ENCODE measurements at places on chromosomes 13 and 19. TPM values are rescaled to one million over a fixed set of nuclear protein-coding genes. Genes with fewer than 3 reads are reported as not detected.

DNA sequence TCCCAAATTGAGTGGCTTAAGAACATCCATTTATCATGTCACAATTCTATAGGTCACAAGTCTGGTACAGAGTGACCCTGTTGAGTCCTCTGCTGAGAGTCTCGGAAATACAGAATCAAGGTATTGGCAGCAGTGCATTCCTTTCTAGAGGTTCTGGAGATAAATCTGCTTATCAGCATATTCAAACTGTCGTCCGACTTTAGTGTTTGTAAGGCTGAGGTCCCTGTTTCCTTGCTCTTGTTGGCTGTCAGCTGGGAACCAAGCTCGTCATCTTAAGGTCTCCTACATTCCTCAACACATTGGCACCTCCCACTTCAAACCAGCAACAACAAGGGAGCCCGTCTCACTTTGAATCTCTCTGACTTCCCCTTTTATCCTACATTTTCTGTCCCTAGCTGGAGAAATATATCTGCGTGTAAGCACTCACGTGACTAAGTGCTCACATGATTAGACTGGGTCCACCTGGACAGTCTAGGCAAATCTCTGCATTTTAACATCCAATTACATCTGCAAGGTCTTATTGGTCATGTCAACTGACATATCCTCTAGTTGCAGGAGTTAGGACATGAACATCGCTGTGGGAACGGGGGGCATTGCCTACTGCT is 886.8 kb downstream of the PCDH9 start:
- DNase-seq, result no peak

GRCh38 chr19:53792721-53793433 is 31.2 kb downstream of the NLRP12 start:
- DNase-seq, result peak; percentile 85

GRCh38 chr13:44834404-44834803 is 154.9 kb downstream of the NUFIP1 start:
- no peak for DNase-seq

DNA sequence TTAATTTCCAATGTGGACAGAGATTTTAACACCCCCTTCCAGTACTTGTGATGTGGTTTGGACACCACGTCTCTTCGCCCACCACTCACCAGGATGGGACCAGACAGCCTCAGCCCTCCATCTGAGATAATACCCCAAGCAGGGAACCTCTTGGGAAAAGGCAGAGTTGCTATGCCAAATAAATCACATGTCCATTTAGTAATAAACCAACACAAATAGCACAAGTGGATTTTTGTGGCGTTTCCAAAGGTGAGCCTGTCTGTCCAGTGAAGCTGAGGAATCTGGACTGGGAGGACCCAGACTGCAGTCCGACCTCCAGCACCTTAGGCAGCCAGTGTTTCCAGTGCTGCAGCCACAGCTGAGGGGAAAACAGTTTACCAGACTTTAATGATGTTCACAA is 34.1 kb upstream of the GAS6 start:
- no peak for DNase-seq

GRCh38 chr13:110216398-110217041 is 90.4 kb downstream of the COL4A1 start:
- no peak for DNase-seq

DNA sequence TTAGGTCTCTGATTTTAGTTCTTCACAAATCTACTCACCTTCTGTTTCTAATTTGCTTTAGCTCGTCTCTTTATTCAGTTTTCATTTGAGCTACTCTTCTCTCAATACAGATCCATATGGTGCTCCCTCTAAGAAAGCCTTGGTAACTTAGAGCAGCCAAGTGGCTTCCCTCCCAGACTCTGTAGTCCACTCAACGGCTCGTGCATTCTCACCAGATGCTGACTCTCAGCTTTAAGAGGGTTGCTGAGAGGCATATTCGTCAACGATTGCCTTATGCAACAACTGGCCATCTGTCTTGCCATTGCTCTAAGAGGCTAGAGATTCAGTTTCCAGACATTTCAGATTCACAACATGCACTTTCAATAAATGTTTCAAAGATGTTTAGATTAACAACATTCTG is 785.8 kb upstream of the SLC10A2 start:
- no peak for DNase-seq

Gene NEK5
- total RNA-seq, result not detected

DNA sequence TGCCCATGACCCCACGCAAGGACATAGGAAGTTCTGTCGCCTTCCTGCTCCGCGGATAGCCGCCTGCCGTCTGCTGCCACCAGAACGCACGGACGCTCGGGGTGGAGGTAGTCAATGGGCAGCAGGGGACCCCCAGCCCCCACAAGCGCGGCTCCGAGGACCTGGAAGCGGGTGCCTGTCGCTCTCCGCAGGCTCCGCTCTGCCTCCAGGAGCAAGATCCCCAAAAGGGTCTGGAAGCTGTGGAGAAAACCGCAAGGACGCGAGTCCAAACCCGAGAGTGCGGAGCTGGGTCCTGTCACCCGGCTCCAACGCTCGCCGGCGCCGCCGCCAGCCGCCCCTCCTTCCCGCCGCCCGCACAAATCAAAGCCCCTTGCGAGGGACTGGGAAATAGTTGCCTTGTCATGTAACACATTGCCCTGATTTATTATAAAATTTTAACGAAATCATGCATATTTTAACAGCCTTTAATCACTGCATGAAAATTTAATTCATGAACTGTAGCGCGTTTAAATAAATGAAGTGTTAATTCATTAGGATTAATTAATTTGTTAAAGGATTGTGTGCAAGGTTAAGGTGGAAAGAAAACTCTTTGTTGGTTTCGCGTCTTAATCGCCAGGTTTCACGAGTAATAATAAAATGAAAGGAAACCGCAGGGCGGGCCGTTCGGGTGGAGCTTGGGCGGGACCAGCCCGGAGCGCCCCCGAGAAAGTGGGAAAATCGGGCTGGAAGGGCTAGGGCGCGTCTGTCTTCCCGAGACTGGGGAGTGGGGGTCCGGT is 5.5 kb upstream of the POU4F1 start:
- DNase-seq, result peak; percentile 34

DNA sequence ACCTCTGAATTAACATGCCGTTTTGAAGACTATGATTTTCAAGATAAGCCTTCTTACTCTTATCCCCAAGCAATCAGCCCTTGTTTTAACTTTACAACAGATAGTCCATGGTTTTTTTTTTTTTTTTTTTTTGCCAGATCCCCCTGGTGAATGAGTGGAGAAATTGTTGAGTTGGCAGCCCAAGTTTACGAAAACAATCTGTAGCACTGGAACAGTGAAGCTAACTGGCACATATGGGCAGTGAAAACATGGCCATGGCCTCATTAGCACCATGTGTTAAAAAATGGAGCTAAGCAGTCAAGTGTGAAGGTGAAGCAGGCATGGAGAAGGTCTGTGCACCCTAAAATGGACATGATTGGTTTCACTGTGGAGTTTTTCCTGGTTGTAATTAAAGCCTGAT is 812.1 kb upstream of the MIR17HG start:
- DNase-seq, result no peak

Gene B3GLCT
- 2.8 TPM for total RNA-seq

DNA sequence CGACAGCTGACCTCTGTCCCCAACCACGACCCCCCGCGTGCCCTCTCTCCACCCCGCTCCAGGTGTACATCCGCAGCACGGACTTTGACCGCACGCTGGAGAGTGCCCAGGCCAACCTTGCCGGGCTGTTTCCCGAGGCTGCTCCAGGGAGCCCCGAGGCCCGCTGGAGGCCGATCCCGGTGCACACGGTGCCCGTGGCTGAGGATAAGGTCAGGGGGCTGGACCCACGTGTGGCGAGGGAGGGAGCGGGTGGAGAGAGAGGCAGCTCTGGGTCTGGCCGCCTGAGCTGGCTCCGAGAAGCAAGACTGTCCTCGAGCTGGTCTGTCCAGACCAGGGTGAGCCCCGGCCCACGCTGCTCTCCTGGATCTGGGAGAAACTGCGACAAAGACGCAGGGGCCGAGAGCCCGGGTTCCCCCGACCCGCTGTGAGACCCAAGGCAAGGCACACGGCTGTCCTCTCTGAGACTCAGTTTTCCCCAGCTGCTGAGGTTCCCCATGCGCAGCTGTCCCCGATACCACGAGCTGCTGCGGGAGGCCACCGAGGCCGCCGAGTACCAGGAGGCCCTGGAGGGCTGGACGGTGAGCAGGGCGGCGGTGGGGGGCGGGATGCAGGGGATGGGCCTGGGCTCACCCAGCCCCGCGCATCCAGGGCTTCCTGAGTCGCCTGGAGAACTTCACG is 1.5 kb downstream of the ACP4 start:
- no peak for DNase-seq
